Stimulated activated CD4-positive, alpha-beta T cell treated with anti-CD3 and anti-CD28 coated beads, TNF-alpha, amount 100 ng/mL, for 48 hours (primary cell): ENCODE measurements at places on chromosomes 13 and 19.

DNA sequence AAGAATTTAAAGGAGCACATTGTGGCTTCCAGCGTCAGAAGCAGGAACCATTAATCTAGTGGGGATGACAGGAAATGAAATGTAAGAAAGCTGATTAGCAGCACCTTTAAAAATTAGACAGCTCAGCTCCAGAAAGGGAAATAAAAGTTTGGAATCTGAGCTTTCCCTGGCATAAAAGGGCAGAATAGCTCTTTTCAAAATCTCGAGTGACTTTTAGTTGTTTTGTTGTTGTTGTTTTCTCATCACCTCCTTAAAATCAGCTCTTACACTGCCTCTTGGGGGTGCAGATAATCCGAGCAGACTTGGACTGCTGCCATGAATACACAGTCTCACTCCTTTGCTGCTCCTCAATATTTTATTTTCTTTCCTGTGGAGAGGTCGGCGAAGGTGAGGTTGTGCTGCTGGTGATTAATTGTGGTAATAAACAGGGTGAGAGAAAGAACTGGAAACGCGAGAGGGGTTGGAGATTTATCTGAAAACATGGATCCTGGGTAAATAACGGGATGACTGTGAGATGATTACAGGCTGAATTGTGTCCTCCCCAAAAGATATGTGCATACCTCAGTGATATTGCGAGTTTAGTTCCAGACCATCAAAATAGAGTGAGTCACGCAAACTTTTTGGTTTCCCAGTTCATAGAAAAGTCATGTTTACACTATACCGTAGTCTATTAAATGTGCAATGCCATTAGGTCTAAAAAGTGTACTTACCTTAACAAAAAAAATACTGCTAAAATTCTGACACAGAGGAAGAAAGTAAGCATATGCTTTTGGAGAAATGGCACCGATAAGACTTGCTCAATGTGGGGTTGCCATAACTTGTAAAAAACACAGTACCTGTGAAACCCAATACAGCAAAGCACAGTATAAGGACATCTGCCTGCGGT, 787.7 kb downstream of the UQCRFS1 start:
- DNase-seq: no peak

DNA sequence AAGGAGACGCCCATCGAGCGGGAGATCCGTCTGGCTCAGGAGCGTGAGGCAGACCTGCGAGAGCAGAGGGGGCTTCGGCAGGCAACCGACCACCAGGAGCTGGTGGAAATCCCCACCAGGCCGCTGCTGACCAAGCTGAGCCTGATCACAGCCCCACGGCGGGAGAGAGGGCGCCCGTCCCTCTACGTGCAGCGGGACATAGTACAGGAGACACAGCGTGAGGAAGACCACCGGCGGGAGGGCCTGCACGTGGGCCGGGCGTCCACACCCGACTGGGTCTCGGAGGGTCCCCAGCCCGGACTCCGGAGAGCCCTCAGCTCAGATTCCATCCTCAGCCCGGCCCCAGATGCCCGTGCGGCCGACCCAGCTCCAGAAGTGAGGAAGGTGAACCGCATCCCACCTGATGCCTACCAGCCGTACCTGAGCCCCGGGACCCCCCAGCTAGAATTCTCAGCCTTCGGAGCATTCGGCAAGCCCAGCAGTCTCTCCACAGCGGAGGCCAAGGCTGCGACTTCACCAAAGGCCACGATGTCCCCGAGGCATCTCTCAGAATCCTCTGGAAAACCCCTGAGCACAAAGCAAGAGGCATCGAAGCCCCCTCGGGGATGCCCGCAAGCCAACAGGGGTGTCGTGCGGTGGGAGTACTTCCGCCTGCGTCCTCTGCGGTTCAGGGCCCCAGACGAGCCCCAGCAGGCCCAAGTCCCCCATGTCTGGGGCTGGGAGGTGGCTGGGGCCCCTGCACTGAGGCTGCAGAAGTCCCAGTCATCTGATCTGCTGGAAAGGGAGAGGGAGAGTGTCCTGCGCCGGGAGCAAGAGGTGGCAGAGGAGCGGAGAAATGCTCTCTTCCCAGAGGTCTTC, 7.1 kb downstream of the MISP start:
- DNase-seq: no peak

DNA sequence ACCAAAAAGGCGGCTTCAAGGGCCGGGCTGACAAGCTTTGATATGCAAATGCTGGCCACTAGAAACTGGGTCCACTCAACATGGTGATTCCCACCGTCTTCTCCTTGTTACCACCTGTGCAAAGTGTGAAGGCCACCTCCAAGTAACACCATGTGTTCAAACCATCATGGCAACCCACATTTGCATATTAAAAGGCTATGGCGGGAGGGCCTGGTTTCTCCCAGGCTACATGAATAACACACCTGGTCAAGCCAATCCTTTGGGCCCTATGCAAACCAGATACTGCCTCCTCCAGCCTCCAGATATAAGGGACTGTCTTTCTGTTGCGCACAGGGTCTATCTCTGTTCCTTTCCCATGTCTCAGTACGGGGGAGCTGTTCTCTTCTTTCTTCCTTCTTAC, 36.6 kb upstream of the ZSCAN5A start:
- DNase-seq: no peak

GRCh38 chr19:18377026-18377425, 8.9 kb upstream of the GDF15 start:
- no peak for DNase-seq

GRCh38 chr19:3618144-3618810, 8.3 kb downstream of the CACTIN start:
- peak; percentile 15 for DNase-seq

- no peak for DNase-seq
Measured at GRCh38 chr19:55153652-55154264, 3.8 kb downstream of the TNNI3 start.

- no peak for DNase-seq
Measured at GRCh38 chr13:23558675-23559536, 11.3 kb upstream of the TNFRSF19 start.

- DNase-seq: no peak
Measured at GRCh38 chr19:313988-314815, 23.0 kb upstream of the PLPP2 start.

DNA sequence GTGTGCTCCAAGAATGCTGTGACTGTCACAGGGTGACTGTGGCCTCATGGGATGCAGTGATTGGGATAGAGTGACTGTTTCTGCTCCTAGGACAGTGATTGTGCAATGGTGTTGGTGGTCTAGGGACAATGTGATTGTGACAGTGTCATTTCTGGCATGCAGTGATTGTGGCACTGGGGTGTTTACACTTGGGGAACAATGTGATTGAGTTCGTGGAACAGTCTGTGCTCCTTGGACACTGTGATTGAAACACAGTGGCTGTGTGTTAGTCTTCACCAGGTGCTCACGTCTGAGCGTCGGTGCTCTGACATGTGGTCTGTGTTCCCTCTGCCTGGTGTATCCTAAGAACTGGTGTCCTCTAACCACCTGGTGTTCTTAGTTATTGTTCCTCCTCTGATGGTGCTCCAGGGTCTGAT, 1.7 kb downstream of the PDE4A start:
- DNase-seq: no peak

DNA sequence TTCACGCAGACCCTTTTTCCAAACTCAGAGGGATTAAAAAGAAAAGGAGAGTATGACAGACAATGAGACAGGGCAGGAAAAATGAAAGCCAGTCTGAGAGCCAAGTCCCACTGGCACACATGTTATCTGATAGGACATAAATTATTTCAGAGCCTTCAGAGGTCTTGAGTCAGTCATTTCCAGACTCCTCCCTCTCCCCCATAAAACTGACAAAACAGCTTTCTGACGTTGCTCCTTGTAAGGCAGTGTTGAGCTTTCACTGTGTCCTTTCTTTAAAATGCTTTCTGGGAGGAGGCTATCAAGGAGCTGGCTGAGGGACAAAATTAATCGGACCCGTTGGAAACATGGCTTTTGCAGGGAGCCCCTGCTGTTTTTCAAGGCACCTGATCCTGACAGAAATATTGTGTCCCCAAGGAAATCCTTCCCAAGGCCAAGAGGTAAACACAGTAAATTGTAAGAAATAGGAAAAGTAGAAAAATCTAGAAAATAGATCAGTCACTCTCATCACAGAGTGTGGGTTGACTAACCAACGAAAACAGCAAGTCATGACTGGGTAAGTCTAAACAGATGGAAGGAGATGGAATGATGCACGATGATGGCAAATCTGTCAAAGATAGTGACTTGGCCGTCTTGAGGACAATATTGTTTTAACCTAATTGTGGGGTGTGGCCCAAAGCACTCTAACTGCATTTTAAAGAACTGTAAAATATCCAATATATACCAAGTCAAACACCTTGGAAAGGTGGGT, 89.7 kb downstream of the DCT start:
- no peak for DNase-seq

DNA sequence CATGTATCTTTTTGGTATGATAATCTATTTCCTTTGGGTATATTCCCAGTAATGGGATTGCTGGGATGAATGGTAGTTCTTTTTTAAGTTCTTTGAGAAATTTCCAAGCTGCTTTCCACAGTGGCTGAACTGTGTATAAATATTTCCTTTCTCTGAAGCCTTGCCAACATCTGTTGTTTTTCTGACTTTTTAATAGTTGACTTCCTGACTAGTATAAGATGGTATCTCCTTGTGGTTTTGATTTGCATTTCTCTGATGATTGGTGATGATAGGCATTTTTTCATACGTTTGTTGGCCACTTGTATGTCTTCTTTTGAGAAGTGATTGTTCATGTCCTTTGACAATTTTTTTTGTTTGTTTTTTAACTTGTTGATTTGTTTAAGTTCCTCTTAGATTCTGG, 61.6 kb upstream of the PCDH17 start:
- no peak for DNase-seq

DNA sequence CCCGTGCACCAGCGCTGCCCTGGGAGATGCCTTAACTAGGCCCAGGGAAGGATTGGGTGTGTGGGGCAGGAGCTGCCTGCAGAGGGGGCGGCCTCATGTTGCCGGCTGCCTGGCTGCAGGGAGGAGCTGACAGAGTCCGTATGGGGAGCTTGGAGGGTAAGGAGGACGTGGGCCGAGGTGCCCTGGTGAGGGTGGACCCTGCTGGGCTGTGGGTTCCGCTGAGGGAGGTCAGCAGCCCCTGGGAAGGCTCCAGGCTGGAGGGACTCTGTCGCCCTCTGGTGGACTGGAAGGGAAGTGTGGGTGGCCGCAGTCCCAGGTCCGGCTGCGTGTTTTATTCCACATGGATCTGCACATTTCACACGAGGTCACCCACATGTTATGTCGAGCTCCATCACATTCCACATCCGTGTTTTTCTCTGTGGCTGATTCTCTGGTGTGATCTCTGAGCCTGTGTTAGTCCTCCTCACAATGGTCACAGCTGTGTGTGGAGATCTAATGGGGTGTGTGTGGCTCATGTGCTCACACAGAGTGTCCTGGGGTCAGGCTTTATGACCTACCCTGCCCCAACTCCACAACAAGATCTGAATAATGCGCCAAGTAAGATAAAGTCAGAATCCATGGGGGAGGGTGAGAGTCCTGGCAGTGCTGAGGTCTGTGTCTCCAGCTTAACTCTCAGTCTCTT, 1.8 kb upstream of the CEACAM8 start:
- DNase-seq: no peak

GRCh38 chr19:54707962-54708361, 16.3 kb upstream of the KIR3DL3 start:
- no peak for DNase-seq

GRCh38 chr19:55373306-55373992, 3.2 kb upstream of the TMEM190 start:
- DNase-seq: no peak

DNA sequence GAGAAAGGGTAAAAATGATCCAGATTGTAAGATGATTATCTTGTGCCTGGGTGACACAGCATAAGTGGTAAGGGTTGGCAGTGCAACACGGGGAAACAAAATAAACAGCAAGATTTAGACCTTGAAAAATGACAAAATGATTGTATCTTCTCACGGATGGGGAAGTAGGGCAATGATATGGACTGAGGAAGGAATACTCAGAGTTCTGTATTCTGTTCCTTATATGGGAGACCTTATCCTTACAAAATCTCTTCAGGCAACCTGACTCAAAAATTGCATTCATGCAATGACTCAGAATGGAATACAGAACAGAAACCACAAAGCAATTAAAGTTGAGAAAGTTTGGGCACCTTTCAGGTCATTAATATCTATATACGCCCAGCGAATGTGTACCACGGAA, 149.0 kb downstream of the HS6ST3 start:
- no peak for DNase-seq

DNA sequence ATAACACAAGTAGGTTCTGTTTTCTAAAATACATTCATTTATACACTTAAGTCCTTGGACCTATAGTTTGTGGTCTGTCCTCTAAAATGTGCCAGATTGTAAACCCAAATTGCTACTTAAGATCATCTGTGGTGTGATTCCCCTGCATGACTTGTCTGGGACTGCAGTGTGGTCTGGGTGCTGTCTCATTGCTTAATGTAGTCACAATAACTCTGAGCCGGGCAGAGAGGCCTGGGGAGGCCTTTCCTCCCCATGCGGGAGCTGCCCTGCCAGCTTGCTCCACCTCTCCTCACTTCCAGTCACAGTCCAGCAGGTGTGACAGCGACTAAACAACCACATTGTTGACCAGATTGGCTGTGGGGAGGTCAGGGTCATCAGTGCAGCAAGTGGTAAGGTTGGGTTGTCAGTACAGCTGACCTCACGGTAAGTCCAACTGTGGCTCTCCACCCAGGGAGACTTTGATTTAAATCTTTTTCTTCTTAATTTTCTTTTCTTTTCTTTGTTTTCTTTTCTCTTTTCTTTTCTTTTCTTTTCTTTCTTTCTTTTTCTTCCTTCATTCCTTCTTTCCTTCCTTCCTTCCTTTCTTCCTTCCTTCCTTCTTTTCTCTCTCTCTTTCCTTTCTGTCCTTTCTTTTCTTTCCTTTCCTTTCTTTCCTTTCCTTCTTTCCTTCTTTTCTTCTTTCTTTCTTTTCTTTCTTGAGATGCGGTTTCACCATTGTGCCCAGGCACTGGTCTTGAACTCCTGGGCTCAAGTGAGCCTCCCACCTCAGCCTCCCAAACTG, 4.4 kb upstream of the TUBA3C start:
- no peak for DNase-seq

- DNase-seq: no peak
Measured at GRCh38 chr13:103287659-103288058, 221.4 kb upstream of the SLC10A2 start.

DNA sequence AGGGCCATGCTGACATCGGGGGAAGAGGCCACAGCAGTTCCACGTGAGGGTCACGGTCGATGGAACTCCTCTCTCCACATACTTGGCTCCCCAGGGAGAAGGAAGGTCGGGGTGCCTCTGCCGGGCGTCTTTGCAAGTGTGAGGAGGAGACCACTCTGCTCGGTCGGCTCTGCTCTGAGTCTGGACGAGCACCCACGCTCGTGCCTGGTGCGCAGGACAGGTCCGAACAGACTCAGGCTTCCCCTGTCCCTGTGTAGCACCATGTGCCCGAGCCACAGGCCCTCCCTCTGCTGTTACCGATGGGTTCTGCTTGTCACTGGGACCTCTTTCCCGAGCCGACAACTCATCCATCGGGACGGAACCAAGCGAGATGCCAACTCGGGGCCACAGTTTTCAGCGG, 35.1 kb downstream of the TMEM255B start:
- no peak for DNase-seq
